Sciatic nerve (tissue), 2 donors: ENCODE measurements at places on chromosomes 11 and 22. TPM values are rescaled to one million over a fixed set of nuclear protein-coding genes. Genes with fewer than 3 reads are reported as not detected.

DNA sequence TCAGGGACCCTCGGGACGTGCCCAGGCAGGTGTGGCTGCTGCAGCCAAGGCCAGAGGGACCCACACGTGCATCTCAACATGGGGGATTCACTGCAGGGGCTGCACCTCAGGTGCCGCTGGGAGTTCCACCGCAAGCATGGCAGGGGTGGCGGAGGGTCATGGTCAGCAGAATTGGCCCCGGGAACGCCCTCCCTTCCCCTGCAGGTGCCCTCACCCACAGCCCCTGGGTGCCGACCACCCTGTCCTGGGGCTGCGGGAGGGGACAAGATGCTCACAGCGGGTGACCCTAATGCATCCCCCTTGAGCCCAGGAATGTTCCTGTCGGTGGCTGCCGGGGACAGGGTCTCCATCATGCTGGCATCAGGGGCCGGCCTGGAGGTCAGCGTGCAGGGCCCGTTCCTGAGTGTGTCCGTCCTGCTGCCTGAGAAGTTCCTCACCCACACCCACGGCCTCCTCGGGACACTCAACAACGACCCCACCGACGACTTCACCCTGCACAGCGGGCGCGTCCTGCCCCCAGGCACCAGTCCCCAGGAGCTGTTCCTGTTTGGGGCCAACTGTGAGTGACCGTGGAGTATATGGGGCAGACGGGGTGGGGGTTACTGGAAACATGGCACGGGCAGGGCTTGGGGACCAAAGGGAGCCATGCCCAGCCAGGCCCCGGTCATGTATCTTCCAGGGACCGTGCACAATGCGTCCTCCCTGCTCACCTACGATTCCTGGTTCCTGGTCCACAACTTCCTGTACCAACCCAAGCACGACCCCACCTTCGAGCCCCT, 5.8 kb downstream of the SUSD2 start:
- no peak for DNase-seq

OR4A15 gene
- not detected for total RNA-seq

- DNase-seq = no peak
These were observed 19.0 kb downstream of the ZMAT5 start for GRCh38 chr22:29747832-29748231.

DNA sequence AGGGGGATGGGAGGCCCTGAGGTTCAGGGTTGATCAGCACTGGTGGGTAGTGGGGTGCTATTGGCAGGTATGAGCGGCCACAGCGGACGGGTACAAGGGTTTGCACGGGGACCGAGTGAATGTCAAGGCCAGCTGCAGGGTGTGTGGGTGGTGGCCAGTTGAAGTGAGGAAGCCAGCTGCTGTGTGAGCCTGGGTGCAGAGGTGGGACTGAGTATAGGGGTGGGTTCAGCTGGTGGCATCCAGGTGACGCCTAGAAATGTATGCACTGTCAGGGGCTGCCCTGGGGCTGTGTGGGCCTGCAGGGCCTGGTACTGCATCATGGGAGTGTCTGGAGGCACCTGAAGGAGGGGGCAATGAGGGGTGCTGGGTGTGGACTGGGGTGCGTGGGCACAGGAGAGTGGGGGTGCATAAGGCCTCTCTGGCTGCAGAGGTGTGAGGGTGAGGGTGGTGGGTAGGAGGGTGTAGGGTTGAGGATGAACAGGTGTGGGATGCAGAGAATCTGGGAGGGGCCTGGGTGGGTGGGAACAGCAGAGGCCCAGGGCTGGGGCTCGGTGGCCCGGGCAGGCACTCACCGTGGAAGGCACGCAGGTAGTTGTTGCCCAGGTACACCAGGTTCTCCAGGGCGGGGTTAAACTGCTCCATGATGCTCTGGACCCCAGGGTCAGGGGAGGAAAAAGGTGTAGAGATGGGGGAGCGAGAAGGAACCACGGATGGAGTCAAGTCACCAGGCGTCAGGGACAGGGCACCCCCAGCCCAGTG, 1.7 kb downstream of the BAIAP2L2 start:
- DNase-seq = no peak

DNA sequence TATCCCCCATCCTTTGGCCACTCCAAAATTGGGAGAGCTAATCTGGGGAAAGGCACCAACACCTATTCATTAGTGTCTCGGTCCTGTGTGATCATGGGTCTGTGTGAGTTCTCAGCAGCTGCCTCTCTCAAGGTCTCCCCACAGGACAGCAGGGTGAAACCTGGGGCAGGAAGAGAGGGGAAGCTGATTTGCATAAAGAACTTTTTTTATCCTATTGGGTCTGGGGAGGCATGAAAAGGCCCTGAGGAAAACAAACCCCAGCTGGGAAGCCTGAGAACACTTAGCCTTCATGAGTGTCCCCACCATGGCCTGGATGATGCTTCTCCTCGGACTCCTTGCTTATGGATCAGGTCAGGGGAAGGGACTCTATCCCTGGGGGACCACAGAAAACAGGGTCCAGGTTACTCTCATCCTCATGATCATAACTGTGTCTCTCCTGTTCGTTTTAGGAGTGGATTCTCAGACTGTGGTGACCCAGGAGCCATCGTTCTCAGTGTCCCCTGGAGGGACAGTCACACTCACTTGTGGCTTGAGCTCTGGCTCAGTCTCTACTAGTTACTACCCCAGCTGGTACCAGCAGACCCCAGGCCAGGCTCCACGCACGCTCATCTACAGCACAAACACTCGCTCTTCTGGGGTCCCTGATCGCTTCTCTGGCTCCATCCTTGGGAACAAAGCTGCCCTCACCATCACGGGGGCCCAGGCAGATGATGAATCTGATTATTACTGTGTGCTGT, 116.0 kb upstream of the TOP3B start:
- no peak for DNase-seq

- DNase-seq = no peak
These were observed 1.4 kb upstream of the SRSF8 start for GRCh38 chr11:95065336-95065735.

GLYAT gene
- 2.6 TPM for total RNA-seq

DNA sequence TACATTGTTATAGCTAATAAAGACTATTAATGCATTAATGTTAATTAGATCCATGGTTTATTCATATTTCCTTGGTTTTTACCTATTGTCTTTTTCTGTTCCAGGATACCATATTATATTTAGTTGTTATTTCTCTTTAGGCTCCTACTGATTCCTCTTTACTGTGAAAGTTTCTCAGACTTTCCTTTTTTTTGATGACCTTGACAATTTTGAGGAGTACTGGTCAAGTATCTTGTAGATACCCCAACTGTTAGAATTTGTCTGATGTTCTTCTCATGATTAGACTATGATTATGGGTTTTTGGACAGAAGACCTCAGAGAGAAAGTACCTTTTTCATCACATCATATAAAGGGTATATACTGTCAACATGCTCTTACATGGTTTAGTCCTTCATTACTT, 26.6 kb downstream of the EMSY start:
- no peak for DNase-seq

GRCh38 chr11:1454576-1454975, 32.0 kb downstream of the MOB2 start:
- DNase-seq = no peak

GRCh38 chr11:73147771-73148681, 5.9 kb upstream of the FCHSD2 start:
- DNase-seq = no peak

- no peak for DNase-seq
These were observed 26.4 kb downstream of the ADAMTS15 start for GRCh38 chr11:130474637-130475400.

- no peak for DNase-seq
These were observed 22.7 kb upstream of the OR4B1 start for GRCh38 chr11:48193876-48194275.

OR5AS1 gene
- not detected for total RNA-seq

CAVIN3 gene
- 145 TPM for total RNA-seq

DNA sequence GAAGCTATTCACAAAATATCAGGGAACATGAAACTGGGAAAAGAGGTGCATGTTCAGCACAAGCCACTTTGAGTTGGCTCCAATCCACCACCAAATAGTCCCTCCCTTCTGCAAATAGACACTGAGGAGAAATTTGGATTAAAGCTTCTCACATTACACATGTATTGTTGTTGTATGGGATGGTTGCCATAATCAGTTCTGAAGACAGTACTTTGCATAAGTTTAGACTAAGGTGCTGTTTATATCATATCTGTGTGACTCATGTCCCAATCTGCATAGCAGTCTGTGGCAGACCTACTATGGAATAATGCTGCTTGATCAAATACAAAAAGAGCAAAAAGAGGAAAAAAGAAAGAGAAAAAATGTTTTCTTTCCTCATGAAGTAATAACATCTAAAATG, 376.7 kb upstream of the DDI1 start:
- DNase-seq = no peak

GRCh38 chr11:73388265-73389133, 12.3 kb downstream of the RELT start:
- DNase-seq = no peak

TRIM49 gene
- not detected for total RNA-seq

DNA sequence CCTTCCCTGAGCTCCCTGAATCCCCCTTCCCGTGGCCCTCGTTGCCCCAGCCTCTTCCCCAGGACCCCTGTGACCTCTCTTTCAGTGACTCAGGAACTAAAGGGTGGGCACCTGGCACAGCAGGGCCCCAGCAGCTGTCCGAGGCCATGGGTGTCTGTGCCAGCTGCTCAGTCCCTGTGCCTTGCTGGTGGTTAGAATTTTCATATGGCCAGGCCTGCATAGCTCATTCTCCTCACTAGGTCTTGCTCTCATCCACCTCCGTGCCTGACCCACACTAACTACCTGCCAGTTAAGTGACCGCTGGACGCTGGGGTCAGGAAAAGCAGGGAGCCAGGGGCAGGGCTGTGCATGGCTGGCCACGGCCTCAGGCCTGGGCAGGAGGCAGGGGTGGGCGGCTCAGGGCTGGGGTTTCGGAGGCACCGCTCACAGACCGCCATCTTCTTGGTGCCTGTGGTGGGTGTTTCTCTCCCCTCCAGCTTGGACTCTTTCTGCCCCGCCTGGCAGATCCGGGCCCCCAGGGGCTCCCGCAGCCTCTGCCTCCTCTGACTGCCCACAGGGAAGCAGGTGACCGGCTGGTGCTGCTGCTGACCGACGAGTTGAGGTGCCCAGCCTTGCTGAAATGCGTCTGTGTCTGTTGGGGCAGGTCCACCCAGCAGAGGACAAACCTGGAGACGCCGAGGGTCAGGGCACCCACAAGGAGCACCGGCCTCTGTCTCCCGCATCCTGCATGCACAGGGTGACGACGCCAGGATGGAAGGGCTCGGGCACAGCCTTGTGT, 20.3 kb downstream of the MRGPRD start:
- no peak for DNase-seq

LRP5 gene
- 55.2 TPM for total RNA-seq

DNA sequence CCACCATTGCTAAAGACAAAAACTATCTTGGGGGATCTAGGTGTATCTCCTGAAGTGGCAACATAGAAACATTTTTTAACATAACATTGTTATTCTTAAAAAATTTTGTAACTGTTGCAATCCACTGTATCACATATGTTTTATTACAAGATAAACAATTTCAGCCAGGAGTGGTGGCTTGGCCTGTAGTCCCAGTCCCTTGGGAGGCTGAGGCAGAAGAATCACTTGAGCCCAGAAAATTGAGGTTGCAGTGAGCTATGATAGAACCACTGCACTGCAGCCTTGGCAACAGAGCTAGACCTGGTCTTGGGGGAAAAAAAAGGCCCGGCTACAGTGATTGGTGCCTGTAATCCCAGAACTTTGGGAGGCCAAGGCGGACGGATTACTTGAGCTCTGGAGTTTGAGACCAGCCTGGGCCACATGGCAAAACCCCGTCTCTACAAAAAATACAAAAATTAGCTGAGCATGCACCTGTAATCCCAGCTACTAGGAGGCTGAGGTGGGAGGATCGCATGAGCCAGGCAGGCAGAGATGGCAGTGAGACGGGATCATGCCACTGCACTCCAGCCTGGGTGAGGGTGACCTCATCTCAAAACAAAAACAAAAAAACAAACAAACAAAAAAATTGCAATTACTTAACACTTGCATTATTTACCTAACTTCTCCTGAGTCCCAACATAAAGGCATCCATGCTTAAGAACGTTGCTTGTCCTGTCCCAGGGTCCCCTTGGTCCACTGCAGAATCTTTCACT, 1.5 kb upstream of the DEPDC5 start:
- DNase-seq = no peak

MOGAT2 gene
- 0.18 TPM for total RNA-seq

- DNase-seq = no peak
These were observed 35.7 kb upstream of the MUC5AC start for GRCh38 chr11:1121813-1122663.
